Effector CD8-positive, alpha-beta T cell (primary cell): ENCODE measurements at places on chromosomes 4 and X.

DNA sequence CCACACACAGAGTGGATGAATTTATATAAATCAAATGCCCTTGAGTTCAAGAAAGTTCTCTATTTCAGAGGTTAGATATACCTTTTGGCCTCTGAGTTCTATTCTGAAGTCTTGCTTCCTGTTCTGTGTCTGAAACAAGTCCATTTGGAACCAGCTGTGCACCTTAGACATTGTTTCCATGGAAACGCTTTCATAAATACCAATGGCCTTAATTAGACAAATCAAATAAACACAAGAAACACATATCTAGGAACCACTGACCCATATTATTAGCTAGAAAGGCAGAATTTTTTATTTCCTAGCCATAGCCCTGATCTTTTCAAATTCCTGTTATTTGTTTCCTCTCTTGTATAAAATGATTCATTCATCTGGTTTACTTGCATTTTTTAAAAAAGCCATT is 8.4 kb upstream of the C4orf54 start:
- no peak for DNase-seq

DNA sequence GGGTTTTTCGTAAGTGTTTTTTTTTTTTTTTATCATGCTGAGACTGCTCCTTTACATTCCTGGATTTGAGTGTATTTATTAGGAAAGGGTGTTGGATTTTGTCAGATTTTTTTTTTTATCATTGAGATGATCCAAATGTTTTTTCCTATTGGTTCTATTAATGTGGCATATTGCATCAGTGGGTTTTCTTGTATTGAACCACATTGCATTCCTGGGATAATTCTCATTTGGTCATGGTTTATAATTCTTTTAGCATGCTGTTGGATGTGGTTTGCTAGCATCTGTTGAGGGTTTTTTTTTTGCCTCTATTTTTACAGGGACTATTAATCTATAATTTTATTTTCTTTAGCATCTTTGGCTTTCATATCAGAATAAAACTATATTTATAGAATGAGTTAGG is 28.8 kb downstream of the COL4A5 start:
- DNase-seq = no peak

- no peak for DNase-seq
Observed at GRCh38 chr4:37132351-37132974, 112.1 kb upstream of the NWD2 start.

- DNase-seq = no peak
Observed at GRCh38 chr4:14906805-14907204, 95.5 kb upstream of the CPEB2 start.

GRCh38 chr4:23458054-23458453 is 431.8 kb downstream of the PPARGC1A start:
- DNase-seq = no peak

DNA sequence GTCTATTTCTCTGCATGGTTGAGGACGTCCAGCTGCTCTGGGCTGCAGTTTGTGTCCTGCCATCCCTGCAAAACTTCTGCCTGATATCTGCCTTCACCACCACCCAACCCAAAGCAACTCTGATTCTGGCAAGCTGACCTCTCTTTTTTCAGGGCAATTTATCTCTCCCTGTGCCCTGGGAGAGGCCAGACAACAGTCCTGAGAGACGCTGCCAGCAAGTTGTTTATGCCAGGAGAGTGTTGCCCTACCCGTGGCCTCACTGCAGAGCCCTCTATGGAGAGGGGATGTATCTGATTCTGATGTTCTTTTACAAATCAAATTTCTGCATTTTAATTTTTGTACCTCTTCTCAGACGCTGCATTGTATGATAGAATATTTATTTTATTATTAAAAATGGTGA is 36.6 kb upstream of the BRWD3 start:
- DNase-seq = no peak

DNA sequence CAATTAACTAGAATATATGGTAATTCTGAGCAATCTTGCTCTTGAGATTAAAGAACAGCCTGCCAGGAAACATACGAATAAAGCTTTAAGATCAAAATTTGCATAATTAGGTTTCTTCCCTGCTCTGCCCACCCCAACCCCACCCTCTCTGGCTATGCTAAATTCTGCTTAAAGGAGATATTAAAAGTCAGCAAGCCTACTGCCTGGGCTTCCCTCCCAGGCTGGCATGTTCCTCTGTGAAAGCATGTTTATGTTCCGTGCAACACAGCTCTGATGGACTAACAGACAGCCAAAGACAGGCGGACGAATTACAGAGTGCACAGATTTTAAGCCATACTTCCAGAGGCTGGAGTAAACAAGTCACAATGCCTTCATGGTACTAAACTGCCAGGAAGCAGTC is 28.4 kb downstream of the CD99L2 start:
- DNase-seq = no peak

GRCh38 chr4:8647626-8648025 is 55.1 kb downstream of the CPZ start:
- no peak for DNase-seq

DNA sequence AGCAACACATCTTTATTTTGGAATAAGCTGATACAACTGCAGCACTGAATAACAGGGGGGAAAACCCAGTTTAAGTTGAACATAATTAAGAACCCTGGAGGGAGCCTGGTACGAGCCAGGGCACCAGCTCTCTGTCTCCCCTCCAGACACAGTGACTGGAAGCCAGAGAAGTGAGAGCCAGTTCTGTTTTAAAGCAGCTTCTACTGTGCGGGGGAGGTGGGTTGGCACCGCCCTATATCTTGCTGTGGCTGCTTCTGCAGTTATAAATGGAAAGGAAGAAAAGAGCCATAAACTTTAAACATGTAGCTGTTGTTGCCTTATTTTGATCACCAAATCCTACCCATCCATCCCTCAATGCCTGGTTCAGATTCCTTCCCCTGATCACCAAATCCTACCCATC is 207.9 kb upstream of the ANXA3 start:
- no peak for DNase-seq

DNA sequence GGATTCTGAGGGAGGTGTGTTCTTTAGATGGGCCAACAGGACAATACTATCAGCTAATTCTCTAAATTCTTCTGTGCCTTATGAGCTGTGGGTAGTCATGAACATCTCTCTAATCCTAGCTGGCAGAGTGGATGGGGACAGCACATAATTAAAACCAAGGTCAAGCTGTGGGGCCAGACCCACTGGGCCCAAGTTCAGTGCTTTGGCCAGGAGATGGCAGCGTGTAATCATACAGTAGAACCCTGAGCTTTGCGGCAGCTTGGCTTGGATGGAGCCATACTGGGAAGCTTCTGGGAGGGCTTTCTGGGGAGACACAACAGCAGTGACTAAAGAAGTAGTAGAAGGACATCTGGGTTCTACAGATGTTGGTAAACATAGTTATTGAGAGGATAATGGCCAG is 140.3 kb upstream of the CXCL13 start:
- DNase-seq = no peak

DNA sequence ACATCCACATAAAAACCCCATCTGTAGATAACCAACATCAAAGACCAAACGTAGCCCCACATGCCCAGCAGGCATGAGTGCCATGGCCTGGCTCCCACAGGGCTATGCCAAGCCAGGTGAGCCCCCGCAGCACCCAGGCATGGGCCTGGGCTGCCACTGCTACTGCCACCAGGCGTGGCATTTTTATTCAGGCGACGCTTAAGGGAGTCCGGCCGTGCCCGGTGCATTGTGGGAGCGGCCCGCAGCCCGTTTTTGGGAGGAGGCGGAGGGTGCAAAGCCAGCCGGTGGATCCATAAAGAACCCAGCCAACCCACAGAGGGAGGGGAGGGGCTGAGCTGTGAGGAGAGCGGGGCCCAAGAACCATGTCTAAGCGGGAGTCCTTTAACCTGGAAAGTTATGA is 205.9 kb downstream of the CHIC1 start:
- no peak for DNase-seq

GRCh38 chr4:24843096-24843495 is 47.7 kb downstream of the SOD3 start:
- no peak for DNase-seq

DNA sequence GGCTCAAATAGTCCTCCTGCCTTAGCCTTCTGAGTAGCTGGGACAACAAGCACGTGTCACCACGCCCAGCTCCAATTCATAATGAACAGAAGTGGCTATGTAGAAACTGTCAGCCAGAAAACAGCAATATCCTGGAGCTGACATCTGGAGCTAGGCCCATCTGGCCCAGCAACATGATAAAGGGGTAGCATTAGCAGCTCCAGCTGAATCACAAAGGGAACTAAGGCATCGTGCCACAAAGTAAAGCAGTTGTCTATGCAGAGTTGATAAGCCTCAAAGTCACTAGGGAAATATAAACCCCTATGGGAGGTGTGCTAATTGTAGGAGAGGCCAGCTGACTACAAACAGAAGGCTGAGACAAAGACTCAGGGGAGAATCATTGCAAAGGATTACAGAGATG is 270.5 kb upstream of the GPC4 start:
- DNase-seq = no peak

DNA sequence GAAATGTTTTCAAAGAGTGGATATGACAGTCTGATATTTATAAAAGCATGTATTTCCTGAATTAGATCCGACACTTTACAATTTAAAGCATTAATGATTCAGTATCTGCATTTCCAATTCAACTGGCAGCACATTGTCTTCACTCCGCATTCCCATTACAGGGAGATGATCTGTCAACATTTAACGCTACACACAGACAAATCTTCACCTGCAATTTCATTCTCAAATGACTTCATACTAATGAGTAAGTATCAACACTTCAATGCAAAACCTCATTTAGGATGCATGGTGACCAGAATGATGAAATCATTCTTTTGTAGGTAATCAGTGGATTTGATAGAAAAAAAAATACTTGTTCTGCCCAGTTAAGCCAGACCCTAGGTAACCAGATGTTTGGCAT is 749.6 kb downstream of the CENPC start:
- no peak for DNase-seq

DNA sequence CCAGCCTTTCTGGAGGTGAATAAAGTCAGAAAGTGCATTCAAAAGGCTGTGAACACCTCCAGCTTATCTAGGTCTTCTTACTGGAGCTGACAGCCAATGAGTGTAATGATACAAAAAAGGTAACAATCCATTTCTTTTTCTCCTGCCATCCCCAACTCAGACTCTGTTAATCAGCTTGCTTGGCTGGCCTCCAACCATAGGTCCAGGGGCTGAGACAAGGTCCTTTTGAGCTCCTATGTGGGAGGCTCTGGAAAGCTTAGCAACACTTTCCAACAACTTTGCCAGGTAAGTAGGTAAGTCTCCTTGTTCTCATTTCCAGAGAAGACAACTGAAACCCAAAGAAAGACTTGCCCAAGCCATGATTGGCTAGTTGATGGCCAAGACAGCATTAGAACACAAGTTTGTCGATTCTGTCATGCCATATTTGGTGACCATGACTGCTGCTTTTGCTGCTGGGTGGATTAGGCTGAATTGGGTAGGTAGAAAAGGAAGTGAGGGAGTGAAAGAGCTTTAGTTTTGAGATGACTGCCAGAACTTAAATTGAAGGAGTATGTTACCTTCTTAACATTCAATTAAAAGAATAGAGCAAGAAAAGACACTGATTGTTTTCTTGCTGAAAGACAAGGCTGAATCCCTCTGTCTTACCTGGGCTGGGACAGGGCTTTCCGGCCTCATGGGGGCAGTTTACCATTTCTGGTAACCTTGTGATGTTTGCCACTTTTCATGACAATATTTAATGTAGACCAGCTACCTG is 22.8 kb downstream of the VSIG4 start:
- no peak for DNase-seq

GRCh38 chr4:83489711-83490326 is 4.9 kb upstream of the ABRAXAS1 start:
- no peak for DNase-seq

GRCh38 chr4:10046471-10046870 is 25.2 kb upstream of the SLC2A9 start:
- DNase-seq = no peak

DNA sequence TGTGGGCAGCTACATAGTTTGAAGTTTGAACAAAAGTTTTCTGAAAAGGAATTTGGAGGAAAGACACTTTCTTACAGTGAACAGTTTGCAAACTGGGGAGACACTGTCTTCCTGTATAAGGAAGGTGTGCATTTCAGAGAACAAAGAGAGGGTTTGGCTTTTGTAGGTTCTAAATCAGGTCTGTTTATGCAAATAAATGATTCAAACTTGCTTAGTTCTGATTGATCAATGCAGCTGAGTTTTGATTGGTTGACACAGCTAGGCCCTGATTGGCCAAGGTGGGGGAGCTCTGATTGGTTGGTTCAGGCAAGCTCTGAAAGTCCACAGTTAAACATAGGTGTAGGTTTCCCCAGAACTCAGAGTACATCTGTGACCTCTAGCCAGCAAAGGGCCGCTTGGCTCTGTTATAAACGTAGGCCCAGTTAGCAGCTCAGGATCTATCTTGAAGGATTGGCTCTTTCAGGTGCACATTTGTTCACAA is 63.0 kb upstream of the ENPP6 start:
- no peak for DNase-seq

DNA sequence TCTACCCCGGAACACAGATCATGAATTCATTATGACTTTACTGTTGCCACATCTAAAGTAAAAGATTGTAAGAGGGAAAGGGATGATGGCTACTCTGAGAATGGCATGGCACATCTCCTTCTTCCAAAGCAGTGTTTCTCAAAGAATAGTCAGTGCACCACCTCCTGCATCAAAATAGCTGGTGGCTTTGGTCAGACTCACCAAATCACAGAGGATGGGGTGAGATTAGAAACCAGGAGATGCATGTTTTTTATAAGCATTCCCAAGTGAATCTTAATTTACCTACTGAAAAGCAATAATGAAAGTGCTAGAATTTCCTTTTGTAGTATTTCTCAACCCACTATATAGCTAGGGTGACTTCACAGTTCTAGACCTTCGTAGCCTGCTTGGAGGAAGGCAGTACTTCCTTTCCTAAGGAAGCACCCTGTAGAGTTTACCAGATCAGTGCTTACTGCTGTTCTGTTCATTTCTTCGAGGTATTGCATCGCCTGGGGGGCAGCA is 340.8 kb upstream of the KLF3 start:
- no peak for DNase-seq

DNA sequence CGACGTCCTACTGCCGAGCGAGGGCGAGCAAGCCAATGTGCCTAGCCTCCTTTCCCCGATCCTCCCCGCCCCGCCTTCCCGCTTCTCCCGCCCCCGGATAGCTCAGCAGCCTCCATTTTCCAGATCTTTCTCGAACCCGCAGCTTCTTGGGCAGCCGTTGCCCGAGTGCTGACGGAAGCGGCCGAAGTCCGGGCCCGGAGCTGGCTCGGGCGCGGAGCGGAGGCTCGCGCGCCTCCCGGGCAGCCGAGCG is 172 bp upstream of the HSPA4L start:
- no peak for DNase-seq

DNA sequence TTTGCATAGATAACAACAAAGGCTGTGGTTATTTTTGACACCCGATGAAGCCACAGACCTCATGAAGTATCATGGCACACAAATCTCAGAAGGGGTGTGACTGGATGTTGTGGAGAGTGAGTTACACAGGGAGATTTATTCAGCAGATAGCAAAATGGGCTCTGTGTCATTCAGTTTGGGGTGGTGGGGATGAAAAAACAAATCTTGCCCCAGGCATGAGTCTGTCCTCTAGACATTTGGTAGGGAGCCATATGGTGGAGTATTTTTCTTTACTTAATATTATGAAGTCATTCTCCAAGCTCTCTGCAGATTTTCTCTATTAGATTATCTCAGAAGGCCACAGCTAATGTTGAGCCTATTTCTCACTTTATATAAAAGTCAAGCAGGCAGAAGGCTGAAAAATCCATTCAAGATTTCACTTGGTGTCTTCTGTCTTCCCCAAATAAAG is 277.1 kb upstream of the TENM3 start:
- no peak for DNase-seq
